ENCODE measurements at places on chromosomes 13 and 19. TPM values are rescaled to one million over a fixed set of nuclear protein-coding genes. Genes with fewer than 3 reads are reported as not detected.

Gene SLC1A5
- total RNA-seq, result 176 TPM

Gene RGL3
- total RNA-seq, result not detected

Gene MCEMP1
- total RNA-seq, result not detected

DNA sequence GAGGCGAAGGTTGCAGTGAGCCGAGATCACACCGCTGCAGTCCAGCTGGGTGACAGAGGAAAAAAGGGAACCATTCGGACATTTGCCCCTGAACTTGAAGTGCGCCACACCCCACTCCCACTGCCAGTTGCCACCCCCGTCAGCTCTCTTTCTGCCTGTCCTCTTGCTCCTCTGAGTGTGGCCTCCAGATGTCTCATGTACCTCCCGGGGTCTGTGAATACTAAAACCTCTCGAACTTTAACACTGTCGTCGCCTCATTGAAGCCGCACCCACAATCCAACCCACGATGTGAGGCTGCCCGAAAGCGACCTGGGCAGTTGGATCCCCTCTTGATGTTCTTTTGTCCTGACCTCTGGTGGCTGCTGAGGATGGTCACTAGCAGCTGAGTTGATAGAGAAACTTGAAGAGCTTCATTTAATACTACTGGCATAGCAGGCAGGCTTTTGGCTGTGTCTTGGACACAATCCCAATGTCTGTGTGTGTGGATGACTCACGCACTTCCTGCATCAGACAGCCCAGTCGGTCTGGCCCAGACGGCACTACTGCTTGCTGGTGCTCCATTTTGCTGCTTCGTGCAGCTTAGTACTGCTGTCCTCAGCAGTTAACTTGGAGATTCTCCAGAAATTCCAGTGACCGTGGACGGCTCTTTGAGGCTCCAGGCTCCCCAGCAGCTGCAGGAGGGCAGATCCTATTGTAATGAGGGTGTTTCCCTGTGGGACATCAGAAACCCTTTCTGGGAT lies 4.2 kb downstream of the FPR3 start:
- DNase-seq, result peak; percentile 32

DNA sequence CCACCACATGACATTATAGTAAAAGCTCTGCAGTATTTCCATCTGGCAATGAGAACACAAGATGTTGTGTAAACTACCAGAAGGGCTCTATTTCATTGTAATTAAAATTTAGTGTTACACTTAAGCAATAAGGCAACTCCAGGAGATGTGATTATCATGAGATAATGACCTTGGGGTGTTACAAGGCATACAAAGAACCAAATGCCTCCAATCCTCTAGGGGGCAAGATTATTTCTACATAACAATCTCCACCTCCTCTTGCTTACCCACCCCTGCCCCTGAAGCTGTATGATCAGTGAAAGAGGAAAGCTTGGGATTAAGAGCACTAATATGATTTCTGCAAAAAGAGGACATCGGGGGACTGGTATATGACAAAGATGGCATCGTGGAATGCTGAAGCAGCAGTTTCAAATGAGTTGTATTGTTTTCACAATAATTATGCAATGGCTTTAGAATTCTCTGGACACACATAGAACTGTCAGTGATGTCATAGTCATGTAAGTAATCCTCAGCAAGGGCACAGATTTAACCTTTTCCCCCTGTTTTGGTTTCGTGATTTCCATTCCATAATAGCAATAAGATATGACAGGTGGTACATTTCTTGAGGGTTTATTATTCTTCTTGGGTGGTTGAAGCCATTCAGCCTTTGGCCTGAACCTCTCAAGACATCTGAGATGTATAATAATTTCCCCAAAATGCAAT lies 295.3 kb downstream of the MZT1 start:
- DNase-seq, result no peak

DNA sequence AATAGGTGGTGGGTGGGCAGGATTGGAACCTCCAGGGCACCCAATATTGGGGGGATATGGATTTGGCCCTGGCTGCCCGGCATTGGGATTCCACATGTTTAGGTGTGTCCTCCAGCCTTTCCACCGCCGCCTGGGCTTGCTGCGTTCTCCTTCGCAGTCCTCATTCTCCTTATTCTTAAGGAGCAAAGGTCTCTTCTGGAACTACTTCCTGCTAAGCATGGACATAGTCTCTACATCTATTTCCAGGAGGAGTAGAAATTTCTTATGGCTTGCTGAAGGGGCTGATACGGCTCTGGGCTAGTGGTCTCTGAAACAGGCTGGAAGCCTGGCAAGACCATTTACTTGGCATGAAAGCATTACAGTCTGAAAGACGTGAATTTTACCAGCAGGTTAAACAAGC lies 9.2 kb upstream of the FCGBP start:
- DNase-seq, result no peak

DNA sequence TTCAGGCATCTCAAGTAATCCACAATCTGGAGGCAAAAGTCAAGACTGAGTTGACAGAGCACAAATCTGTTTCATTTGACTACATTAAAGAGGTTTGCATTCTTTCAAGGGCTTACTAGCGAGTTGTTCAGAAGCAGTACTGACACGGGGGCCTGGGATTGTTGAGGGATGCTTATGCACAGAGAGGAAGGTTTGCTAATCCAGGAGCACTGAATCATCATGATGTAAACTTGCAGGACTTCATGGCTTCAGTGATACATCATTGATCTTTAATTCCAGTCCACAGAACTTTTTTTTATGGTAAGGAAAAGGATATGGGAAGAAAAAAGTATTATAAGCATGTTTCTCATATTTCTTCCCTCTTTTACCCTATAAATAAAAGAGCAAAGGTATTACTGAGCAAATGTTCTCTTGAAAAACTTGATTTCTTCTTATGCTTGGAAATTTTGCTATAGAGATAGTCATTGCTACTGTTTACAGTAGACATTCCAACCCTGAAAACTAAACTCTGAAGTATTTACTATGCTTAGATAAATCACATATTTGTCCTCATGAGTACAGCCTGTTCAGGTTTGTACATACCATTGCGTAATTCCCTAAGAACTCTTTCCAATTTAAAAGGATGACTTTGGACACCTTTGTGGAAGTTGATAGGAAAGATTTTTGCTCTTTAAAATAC lies 65.8 kb upstream of the KPNA3 start:
- peak; percentile 89 for DNase-seq

Measured in foreskin keratinocyte (primary cell).